Foreskin keratinocyte (primary cell): ENCODE measurements at places on chromosomes 1 and 21.

DNA sequence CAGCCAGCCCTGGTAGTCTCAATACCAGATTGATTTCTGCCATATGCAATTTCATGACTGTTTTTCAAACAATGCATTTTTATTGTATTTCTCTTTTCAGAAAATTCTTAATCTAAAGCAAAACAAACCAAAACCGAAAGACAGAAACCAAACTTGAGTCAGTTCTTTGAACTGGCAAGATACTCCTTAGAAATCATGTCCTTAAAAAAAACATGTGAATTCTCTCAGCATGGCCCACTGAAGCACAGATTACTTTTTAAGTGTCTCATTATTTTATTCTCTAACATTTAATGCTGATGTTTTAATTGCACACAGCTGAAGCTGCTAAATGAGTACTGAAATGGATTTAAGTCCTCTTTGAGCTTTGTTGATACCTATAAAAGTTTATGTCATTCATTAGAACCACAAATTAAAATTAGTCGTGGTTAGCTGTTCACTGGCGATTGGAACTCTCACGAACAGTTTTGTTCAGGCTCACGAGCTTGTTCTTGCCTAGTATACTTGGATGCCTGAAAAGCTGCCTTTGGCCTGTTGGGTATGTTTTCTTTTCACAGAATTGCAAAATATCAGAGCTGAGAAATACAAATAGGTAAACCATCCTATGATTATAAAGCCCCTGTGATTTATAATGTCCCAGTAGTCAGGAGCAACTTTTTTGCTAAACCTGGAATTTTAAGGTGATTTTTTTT is 87.5 kb downstream of the CAMTA1 start:
- no peak for DNase-seq

DNA sequence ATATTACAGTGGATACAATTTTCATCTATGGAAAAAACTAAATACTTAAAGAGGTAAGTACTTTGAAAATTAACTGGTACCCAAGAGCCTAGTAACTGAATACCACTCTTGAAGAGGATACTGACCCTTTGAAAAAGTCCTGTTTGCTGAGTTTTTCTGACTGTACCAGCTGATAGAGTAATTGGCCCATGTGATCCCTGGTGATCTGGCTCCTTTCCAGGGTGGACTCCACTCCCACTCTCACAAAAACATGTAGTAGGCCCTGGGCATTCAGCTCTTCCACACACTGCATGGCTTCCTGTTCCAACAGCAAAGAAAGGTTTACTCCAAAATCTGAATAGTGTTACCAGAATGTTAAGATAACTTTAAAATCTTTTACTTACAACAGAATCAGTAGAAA is 53.6 kb upstream of the HP1BP3 start:
- DNase-seq = no peak

GRCh38 chr1:240909701-240910457 is 297.9 kb upstream of the GREM2 start:
- DNase-seq = no peak

- no peak for DNase-seq
These were observed 7.0 kb upstream of the KCNJ15 start for GRCh38 chr21:38249696-38250278.

GRCh38 chr1:247551721-247552120 is 2.8 kb downstream of the GCSAML start:
- DNase-seq = peak; percentile 17

DNA sequence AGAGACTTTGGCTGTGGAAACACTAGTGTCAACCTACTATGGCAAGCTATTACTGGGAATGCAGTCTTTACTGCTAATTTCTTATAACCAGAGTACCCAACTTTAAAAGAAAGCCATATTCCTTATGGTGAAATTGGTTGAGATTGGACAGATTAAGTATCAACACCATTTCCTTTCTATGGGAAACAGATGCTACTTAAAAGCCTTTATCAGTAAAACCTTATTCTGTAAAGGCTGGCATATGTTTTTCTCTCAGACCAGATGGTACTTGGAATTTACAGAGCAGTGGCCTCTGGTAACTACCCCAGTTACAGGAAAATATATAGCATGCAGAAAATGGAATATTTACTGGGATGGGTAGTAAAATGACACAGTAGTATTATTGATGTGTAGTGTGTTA is 18.8 kb downstream of the IFI44 start:
- no peak for DNase-seq

DNA sequence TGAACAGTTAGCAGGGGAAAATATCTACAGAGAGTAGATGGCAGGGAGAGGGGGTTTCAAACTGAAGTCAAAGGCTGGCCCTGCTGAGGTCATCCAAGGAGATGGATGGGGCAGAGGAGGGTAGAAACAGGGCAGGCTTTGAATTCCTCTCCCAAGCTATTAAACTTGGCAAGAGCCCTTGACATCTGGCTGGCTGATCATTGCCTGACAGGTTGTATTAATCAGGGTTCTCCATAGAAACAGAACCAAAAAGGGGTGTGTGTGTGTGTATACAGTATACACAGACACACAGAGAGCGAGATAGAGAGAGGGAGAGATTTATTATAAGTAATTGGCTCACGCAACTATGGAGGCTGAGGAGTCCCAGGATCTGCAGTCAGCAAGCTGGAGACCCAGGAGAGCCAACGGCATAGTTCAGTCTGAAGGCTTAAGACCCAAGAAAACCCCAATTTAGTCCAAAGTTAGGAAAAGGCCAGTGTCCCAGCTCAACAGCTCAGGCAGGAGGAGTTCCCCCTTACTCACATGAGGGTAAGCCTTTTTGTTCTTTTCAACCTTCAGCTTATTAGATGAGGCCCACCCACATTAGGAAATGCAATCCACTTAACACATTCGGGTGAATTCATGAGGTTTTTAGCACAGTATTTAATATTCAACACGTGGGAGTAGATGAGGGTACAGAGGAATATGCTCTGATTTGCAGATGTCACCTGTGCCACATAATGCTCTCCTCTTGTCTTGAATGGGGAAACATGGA is 46.7 kb upstream of the HAO2 start:
- DNase-seq = no peak

- DNase-seq = no peak
These were observed 179.0 kb upstream of the TNR start for GRCh38 chr1:175922254-175922881.

DNA sequence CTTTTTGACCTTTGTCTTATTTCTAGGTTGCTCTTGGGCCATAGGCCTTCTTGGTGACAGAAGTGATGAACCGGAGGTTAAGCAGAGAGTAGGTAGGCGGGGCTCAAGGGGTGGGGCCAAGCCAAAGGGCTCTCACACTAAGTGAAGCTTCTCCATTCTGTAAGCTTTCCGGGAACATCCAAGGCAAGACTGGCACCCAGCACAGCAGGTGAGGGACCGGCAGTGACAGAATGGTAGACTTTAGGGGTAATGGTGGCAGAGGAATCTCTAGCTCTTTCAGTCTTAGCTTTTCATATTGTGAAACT is at the start of gene TNFAIP8L2:
TSS of gene TNFAIP8L2 (plus strand) at position 135 of the 305 bp plus-strand sequence. CDS start 2,049 bp downstream, outside the sequence.
- DNase-seq = no peak

DNA sequence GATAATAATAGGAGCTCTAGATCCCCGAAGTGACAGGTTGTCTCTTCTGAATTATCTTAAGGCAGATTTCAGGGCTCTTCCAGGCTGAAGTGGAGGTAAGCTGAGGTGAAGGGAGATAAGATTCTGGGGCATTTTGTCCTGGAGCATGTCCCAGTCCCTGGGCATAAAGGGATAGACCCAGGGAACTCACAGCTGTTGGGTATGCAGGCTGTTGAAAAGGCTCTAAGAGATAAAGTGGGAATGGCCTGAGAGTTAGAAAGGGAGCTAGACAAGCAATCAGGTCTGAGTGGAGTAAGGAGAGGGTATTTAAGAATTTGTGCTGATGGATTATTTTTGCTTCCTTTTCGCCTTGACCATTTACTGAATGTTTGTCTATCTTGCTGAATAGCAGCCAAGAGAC is 123.7 kb downstream of the NOS1AP start:
- DNase-seq = no peak

DNA sequence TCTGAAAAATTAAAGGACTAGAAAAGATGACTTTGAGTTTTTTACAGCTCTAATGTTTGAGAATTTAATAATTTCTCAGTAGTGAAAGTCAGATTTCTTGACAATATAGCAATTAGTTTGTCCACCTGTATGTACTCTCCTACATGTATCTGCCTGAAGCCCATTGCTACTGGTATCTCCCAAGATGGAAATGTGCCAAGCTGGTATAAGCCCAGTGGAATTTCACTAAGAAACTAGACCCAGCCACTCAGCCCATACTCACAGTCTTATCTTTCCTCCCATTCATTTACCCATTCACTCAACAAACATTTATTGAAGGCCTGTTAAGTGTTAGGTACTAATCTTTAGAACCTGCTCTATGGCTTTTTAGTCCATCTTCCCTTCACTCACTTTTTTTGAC is 21.6 kb upstream of the TRIM45 start:
- no peak for DNase-seq

DNA sequence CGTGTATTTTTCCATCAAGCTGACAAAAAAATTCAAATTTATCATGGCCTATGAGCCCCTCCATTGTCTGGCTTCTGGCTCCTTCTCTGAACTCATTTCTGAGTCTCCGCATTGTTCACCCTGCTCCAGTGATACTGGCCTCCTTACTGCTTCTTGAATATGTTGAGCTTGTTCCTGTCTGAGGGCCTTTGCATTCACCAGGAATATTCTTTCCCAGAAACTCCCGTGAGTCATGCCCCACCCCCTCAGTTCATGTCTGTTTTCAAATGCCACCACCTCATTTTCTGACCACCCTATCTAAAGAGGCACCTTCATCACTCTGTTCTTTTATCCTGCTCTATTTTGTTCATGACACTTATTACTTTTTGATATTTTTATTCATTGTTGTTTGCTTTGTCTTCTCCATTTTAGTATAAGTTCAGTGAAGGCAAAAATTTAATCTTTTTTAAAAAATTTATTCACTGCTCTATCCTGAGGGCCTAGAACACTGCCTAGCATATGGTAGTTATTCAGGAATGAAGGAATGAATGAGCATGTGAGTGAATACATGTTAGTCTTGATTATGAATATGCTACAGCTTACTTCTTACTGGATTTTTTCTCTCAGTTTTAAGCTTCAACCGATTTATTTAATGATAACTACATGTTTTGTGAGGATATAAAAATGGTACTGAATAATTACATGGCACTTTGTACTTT is 140.4 kb upstream of the C1orf105 start:
- DNase-seq = no peak

- peak; percentile 7 for DNase-seq
These were observed 71.2 kb downstream of the LHX4 start for GRCh38 chr1:180301135-180301742.

DNA sequence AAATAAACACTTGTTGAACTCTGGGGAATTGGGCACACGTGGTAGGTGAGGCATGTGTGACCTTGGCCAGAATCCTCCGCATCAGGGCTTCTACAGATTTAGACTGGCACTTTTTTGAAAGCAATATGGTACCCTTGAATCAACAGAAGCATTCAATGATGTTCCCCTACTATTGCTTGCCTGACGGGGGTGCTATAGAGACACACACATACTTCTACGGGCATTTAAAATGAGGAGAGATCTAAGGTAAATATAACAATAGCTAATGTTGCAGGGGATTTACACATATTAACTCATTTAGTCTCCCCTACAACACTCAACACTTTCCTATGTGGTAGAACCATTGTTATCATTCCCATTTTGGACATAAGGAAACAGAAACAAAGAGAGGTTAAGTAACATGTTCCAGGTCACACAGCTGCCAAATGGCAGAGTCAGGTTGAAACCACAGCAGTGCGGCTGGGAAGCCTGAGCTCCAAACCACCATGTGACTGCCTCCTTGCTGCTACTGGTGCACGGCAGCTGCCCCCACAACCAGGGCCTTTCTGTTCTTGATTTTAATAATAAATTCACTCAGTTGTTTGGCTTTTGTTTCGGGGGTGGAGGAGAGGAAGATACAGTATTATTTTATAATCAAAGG is 147.4 kb downstream of the ZNF281 start:
- no peak for DNase-seq

- DNase-seq = no peak
These were observed 4.3 kb upstream of the PIK3R3 start for GRCh38 chr1:46136711-46137110.

DNA sequence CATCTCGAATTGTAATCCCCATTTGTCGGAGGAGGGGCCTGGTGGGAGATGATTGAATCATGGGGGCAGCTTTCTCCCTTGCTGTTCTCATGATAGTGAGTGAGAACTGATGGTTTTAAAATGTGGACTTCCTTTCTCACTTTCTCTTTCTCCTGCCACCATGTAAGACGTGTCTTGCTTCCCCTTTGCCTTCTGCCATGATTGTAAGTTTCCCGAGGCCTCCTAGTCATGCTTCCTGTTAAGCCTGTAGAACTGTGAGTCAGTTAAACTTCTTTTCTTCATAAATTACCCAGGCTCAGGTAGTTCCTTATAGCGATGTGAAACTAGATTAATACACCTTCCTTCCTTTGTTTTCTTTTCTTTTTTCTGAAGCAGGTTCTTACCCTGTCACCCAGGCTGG is 13.9 kb downstream of the DNAJC6 start:
- no peak for DNase-seq

- no peak for DNase-seq
These were observed 611.4 kb upstream of the USP24 start for GRCh38 chr1:55826381-55827080.

DNA sequence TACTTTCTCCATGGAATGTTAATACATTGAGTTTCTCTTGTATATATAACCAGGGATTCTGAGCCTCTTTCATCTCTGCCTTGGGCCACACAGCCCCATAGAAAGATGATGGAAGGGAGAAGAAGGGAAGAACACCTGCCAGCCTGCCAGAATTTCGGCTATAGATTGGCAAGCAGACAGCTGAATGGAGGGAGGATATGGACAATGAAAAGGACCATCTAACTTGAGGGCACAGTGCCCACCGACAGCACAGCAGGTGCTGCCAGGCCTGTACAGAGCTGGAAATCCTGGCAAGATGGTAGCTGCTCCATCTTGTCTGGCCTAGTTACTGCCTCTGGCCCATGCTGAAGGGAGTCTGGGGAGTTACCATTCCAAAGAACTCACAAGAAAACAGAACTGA is 244.3 kb downstream of the FGGY start:
- DNase-seq = no peak

DNA sequence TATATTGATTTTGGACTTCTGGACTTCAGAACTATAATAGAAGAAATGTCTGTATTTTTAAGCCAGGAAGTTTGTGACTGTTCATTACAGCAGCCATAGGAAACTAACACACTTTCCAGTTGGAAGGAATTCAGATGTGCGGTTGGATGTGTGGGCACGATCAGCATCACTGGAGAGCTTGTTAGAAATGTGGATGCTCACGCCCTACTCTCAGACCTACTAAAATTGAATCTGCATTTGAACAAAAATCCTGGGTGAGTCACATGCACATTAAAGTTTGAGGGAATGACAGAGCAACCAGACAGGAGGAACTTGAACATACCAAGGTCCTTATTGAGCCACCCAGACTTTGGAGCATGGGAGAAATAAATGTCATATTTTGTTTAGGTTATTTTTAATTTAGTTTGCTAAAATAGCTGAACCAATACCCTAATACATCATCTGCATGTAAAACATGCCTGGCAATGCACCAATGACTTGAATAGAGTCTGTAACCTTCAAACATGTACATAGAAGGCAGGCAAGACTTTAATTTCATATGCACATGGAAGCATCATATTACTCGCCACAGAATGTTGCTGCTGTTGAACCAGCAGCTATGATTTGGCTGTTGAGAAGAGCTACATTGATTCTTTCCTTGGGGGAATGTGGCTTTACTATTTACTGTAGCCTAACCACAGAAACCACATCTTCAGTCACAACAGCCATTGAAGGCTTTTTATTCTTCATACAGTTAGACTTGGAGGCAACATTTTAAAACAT is 346.2 kb downstream of the BARHL2 start:
- peak; percentile 29 for DNase-seq
